Amniotic epithelial cell (primary cell): ENCODE measurements at places on chromosomes 1 and 21.

DNA sequence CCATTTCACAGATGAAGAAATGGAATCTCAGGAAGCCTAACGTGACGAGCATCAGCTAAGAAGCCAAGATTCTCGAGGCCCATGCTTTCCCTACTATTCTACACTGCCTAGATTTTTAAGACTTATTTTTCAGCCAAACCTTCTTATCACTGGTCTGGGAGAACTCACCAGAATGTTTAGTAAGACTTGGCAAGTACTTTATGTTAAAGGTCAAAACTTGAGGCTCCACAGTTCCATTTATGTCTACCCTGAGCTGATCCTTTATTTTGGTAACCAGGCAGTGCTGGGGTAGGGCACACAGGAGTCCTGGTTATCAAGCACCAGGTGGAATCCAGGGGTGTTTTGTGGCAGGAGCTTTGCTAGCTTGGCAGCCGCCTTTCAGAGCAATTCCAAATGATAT is 16.8 kb downstream of the PLXNA2 start:
- DNase-seq = peak; percentile 89

- no peak for DNase-seq
Observed at GRCh38 chr1:95169548-95169947, 52.4 kb downstream of the TLCD4 start.

DNA sequence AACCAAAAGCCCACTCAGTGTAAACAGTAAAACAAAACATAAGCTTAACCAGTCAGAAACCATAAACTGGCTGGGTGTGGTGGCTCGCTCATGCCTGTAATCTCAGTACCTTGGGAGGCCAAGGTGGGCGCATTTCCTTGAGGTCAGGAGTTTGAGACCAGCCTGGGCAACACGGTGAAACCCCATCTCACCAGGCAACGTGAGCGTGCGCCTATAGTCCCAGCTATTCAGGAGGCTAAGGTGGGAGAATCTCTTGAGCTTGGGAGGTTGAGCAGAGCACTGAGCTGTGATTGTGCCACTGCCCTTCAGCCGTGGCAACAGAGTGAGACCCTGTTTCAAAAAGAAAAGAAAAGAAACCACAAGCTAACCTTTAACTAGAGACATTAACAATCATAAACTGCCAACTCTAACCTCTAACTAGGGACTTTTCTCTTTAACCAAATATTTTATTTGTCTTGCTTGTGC is 13.1 kb upstream of the PRRC2C start:
- DNase-seq = no peak

GRCh38 chr1:179831852-179832699 is 45.5 kb downstream of the TOR1AIP2 start:
- DNase-seq = peak; percentile 17

DNA sequence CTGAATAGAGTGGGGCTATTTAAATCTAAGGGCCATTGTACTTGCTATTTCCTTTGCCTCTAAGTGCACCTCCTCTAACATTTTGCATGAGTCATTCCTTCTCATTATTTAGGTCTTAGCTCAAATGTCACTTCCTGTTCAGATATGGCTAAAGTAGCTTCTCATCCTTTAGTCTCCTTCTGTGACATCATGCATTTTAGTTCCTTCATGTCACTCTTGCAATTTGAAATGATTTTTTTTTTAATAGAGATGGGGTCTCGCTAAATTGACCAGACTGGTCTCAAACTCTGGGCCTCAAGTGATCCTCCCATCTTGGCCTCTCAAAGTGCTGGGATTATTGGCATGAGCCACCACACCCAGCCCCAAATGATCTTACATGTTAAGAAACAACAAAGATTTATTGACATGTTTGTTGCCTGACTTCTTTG is 6.6 kb downstream of the TBX19 start:
- peak; percentile 56 for DNase-seq

- no peak for DNase-seq
Observed at GRCh38 chr1:72650843-72651435, 368.6 kb upstream of the NEGR1 start.

- peak; percentile 34 for DNase-seq
Observed at GRCh38 chr21:39612233-39613040, at the start of gene B3GALT5. B3GALT5 (plus strand) TSS chr21:39612940; CDS start chr21:39660560, 47,620 bp downstream.

DNA sequence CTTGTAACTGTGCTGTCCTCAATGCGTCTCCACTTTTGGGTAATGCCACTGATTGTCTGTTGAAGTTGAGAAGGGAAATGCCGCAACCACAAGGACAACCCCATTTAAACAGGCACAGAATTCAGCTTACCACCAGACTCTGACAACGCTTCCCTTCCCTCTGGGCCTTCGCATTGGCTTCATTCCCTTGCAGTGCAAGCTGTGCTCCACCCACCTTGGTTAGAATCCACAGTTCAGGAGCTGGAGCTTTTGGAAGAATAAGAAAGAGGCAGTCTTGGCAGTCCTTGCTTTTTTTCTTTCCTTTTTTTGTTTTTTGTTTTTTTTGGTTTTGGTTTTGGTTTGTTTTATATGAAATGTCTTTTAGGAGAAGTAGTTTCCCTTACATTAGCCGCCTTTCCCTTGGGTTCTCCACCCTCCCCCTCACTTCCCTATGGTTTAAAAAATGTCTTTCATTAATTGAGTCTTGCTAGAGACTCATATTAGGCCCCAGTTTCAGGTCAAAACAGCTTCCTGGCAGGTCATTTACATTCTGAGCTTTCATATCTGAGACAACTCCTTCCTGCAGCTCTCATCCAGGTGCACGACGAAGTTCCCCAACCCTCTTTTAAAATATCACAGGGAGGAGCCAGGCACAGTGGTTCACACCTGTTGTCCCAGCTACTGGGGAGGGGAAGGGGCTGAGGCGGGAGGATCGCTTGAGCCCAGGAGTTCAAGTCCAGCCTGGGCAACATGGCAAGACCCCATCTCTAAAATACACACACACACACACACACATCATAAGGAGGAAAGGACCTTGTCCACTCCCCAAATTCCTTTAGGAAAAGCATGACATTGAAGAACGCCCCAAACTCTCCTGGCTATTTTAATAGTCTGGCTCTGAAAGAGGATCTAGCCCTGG is 20.7 kb upstream of the LAX1 start:
- no peak for DNase-seq

GRCh38 chr1:7691576-7691975 is 79.5 kb upstream of the VAMP3 start:
- no peak for DNase-seq

GRCh38 chr1:39230261-39231190 is 26.0 kb downstream of the MACF1 start:
- DNase-seq = no peak

GRCh38 chr1:107213225-107213624 is 72.4 kb downstream of the NTNG1 start:
- DNase-seq = no peak

- no peak for DNase-seq
Observed at GRCh38 chr1:237258871-237259270, 216.9 kb downstream of the RYR2 start.

- peak; percentile 5 for DNase-seq
Observed at GRCh38 chr1:186295980-186296379, 79.1 kb downstream of the TPR start.

GRCh38 chr1:54371942-54372275 is 34.3 kb downstream of the SSBP3 start:
- DNase-seq = no peak

DNA sequence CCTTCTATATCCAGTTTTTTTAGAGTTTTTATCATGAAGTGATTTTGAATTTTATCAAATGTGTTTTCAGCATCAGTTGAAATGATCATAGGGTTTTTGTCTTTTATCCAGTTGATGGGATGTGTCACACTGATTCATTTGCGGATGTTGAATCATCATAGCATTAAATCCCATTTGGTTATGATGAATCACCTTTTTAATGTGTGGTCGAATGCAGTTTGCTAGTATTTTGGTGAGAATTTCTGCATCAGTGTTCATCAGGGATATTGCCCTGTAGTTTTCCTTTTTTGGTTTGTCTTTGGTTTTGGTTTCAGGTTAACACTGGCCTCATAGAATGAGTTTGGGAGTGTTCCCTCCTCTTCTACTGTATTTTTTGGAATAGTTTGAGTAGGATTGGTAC is 80.3 kb downstream of the DIRAS3 start:
- DNase-seq = peak; percentile 86

GRCh38 chr1:85406081-85406480 is 58.9 kb downstream of the DDAH1 start:
- no peak for DNase-seq

DNA sequence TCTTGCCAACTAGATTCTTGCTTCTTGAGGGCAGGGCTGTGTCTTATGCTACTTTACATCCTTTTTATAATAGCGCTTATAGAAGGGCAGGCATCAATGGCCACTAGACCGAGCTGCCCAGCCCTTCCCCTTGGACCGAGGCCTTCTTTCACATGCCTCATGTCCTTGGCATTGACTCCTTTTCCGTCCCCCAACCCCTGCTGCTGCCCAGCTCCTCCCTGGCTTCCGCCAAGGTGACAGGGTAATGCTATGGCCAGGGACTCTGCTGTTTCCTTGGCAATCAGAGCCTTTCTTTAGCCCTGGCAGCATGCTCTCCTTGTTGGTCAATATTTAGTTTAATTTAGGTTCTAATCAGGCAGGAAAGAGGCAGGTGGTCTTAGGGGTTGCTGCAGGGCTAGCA is 48.2 kb downstream of the DDX20 start:
- no peak for DNase-seq

DNA sequence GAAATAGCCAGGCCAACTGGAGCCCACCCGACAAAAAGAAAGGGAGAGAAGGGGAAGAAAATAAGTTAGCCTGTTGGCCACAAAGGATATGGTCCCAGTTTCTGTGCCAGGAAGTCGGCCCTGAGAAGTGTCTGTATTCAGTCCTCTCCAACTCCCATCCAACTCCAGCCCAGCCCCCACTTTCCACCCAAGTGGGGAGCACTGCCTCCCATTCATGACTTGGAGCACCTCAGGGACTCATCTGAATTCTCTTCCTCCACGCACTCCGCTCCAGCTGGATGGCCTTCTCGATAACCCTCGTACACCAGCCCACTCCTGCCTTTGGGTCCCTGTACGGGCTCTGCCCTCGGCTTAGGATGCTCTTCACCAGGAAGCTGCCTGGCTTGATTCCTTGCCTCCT is 2.0 kb upstream of the WNT2B start:
- DNase-seq = no peak

- no peak for DNase-seq
Observed at GRCh38 chr1:31621847-31622730, 4.6 kb downstream of the HCRTR1 start.

- no peak for DNase-seq
Observed at GRCh38 chr1:228830185-228830953, 95.1 kb downstream of the RHOU start.

GRCh38 chr1:51284487-51284954 is 45.8 kb downstream of the TTC39A start:
- DNase-seq = peak; percentile 68

- DNase-seq = peak; percentile 69
Observed at GRCh38 chr1:93692983-93693591, 11.4 kb upstream of the BCAR3 start.

DNA sequence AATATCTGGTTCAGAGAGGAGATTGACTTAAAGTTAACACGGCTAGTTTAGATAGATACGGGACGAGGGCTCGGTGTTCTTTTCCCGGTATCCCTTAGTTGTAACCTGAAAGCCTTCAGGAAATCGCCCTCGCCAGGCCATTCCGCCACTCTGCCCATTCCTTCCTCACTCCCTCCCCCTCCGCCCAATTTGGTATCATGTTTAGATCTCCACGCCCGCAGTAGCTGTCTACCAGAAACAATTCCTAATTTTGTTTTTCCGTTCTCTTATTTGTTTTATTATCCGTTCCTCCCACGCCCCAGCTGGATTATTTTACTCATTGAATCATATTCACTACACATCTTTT is 685 bp upstream of the VAMP4 start:
- DNase-seq = no peak

GRCh38 chr21:29506947-29507346 is 208.2 kb downstream of the BACH1 start:
- DNase-seq = no peak

DNA sequence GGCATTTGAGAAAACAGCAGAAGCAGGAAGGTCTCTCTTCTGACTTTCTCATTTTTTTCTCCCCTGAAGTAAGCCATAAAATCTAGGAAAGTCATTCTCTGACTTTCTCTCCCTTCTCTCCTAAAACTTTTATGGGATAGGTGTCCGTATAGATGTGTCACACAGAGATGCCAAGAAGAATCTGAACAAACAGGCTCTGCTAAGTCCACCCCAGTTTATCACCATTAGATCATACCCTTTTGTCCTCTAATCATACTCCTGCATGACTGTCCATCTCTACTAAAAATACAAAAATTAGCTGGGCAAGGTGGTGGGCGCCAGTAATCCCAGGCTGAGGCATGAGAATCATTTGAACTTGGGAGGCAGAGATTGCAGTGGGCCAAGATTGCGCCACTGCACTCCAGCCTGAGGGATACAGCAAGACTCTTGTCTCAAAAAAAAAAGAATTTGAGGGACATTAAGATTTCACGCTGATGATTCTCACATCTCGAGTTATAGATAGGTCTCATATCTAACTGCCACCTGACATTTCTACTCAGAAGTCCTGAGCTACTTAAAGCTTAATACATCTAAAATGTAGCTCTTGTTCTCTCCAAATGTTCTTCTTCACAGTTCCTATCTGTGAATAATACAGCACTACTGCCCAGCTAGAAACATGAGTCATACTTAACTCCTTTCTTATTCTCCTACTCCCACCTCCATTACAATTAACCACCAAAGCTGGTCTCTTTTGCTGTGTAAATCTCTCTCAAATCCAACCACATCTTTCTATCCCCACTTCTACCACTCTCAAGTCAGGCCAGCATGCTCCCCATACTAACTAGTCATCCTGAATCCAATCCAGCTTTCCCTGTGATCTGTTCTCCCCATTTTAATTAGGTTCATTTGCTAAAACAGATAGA is 47.7 kb downstream of the ZNF644 start:
- peak; percentile 87 for DNase-seq

- no peak for DNase-seq
Observed at GRCh38 chr1:244731651-244732050, 78.7 kb downstream of the DESI2 start.

DNA sequence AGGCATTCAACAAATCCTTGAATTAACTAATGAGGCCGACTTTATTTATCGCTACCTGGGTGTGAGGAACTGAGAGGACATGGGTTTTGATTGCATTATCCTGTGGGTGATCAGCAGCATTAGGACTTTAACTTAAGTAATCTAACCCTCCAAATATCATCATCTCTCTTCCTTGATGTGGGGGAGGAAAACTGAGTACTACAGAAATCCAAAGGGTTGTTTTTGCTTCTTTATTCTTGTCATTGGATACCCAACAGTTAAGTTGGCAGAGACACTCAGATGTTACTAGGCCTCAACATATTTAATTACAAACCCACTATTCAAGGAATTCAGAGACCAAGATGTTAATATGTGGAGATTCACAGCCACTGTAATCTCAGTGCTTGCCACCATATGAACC is 97.4 kb upstream of the ST6GALNAC5 start:
- DNase-seq = no peak

- peak; percentile 34 for DNase-seq
Observed at GRCh38 chr1:101820071-101820470, 176.7 kb downstream of the OLFM3 start.

DNA sequence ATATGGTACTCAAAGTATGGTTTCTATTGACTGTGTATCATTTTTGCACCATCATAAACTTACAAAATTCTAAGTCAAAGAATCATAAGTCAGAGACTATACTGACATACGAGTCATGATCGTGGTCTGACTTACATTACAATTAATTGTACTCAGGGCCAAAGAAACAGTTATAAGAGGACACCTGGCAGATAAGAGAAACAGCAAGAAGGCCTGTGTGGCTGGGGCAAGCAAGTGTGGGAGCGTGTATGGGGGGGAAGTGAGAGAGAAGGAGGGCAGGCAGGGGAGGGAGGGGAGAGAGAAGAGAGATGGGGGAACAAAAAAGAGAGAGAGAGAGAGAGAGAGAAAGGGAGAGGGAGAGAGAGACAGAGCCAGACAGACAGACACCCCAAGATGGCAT is 70.9 kb downstream of the RERE start:
- DNase-seq = peak; percentile 60
